ENCODE measurements at places on chromosomes 4 and X.
A peak's percentile ranks its signal among the peaks of the same experiment; 100 is the strongest.

- no peak for DNase-seq
These were observed 20.7 kb upstream of the CSN1S1 start for GRCh38 chr4:69910016-69910782.

DNA sequence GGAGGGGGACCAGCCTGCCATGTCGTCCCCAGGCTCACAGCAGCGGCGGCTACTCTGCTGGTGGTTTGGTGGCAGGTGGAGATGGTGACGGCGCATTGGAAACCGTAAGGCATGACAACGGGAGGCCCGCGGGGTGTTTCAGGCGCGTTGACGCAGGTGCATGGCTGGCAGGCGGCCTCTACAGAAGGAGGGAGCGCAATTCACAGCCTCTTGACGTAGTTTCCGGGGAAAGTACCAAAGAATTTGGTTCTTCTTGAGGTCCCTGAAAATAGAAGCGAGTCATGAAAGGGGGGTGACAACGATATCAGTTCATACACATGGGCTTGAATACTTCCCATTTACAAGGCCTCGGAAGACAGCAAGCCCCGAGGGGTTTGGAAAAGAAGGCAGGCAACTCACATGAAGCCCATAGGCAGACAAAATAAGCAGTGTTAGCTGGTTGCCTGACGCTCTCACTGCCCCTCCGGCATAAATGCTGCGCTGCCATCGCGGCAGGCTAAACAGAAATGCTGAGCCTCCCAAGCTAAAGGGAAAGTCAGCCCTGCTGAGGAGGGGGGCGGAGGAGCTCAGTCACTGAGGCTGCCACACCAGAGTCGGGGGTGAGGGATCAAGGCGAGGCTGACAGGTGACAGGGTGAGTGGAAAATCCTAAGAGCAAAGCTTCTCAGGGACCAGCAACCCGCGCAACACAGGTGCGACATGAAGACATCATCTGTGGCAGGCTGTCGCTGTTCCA lies 52.3 kb upstream of the PDLIM3 start:
- peak; percentile 26 for DNase-seq

- no peak for DNase-seq
These were observed 12.9 kb downstream of the PCDH18 start for GRCh38 chr4:137519406-137519805.

- DNase-seq, result no peak
These were observed 45.4 kb upstream of the PAQR3 start for GRCh38 chr4:78984593-78984992.

- peak; percentile 2 for DNase-seq
These were observed 784 bp downstream of the MAP7D3 start for GRCh38 chrX:136250191-136251040.

DNA sequence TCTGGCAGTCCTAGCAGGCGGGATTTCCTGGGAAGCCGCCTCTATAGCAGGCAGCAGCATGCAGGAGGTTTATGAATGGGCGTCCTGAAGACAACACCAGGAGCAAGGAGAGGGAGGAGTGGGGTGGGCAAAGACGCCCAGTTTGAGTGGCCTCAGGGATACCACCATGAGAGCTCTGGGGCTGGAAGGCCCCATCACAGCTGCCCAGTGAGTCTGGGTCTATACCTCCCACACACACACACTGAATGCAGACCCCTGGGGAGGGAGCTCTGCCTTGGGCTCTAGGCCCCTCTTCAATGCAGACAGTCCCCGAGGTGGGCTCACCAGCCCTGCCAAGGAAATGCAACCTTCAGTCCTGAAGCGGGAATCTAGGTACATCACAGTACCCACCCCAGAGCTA lies 98.6 kb downstream of the AFAP1 start:
- no peak for DNase-seq

DNA sequence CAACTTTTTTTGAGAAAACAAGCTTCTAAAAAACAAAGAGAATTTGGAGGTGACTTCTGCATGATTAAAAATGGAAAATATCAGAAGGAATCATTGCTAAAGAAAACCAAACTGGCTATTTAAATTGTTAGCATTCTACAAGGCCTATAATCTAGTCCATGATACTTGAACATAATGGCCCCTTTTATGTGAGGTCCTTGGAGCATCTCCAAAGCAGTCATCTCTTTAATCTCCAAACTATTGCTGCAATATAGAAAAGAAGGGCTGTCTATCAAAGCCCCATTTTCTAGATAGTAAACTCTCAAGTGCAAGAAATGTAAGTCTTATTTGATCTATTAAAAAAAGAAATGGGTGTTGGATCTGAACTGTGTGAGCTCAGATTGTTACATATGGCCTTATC lies 615.1 kb downstream of the CENPC start:
- no peak for DNase-seq

GRCh38 chrX:2676794-2677675 lies 14.1 kb upstream of the CD99 start:
- no peak for DNase-seq

DNA sequence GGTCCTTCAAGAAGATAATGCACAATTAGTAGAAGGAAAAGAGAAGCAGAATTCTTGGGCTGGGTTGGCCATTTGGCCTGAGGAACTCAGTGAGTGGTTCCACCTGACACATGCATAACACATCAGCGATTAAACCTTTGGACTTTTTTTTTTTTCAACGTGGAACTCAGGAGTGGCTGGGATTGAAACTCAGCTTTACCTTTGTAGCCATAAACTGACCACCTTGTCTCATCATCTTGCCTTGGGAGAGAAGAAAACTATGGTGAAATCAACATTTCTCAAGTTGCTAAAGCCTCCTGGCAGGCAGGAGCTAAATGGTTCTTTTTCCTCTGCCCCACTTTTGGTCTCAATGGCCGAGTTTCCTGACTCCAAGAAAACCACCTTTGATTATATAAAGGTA lies 16.3 kb downstream of the PTTG2 start:
- no peak for DNase-seq

DNA sequence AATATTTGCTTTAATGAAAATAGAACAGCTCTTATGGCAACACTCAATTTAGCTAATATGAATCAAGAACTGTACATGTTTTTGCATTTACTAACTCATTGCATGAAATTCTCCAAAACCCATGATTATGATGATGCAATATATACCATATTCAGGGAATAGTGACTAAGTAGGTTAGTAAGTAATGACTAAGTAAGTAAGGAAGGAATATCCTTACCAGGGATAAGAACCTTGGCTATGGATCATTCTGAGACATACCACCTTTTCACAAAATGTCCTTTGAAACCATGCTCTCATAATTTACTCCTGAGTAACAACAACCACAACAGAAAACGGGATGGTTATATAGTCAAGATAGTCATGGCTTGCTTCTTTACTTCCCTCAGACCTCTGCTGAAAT lies 1513.0 kb downstream of the STIM2 start:
- no peak for DNase-seq

GRCh38 chrX:17443556-17443955 lies 68.6 kb downstream of the NHS start:
- no peak for DNase-seq

DNA sequence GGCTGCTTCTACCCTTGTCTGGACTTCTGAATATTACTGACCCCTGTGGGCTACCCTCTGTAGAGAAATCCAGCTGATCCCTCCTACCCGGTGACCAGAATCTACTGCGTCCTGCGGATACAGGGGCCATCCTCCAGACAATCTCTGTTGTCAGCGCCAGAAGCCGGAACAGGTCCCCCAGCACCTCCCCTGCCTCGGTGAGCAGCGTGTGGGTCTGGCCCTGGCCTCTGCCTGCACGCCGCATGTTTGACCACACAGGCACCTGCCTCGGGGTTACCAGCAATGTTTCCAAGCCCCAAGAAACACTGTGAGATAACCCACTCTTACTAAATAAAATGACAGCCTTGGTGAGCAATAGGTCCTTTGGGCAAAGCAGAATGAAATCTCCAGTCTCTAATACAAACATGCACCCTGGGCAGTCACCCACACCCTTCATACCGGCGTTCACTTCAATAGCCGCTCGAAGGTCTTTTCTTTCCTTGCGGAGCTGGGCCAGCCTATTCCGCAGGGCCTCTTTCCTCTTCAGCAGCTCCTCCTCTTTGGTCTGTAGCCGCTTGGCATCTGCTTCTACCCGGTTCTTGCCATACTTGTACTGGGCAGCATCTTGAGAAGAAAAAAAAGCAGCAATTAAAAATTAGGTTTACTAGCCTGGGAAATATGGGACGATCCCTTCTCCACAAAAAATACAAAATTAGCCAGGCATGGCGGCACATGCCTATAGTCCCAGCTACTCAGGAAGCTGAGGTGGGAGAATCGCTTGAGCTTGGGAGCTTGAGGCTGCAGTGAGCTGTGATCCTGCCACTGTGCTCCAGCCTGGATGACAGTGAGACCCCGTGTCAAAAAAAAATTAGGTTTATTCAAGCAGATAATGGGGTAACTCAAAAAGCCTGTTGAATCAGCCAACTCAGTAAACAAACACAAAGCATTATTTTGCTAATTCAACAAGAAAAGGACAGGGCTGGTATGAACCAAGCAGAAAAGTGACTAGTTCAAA lies 165.1 kb downstream of the AFAP1 start:
- no peak for DNase-seq

DNA sequence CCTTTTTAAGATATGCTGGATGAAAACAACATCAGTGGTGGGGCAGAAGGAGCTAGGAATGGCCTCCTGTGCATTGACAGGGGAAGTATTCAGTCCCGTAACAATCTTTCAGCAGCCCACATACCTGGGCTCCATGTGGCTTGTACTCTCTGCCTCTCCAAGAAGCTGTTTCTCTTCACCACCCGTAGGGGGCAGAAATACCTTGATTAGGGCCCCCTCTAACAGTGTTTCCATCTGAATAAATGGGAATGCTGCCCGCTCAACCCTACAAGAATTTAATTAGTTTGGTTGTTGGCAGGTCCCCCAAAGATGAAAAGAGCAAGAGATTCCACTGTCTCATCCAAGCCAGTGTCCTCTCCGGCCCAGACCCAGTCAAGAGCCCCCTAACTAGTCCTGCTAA lies 155.2 kb downstream of the SMIM20 start:
- no peak for DNase-seq

- DNase-seq, result no peak
These were observed 53.0 kb upstream of the SHISA3 start for GRCh38 chr4:42344309-42344708.

GRCh38 chr4:59175617-59176016 lies 2024.5 kb upstream of the ADGRL3 start:
- no peak for DNase-seq

- no peak for DNase-seq
These were observed 68.3 kb downstream of the SLIT2 start for GRCh38 chr4:20319825-20320612.

DNA sequence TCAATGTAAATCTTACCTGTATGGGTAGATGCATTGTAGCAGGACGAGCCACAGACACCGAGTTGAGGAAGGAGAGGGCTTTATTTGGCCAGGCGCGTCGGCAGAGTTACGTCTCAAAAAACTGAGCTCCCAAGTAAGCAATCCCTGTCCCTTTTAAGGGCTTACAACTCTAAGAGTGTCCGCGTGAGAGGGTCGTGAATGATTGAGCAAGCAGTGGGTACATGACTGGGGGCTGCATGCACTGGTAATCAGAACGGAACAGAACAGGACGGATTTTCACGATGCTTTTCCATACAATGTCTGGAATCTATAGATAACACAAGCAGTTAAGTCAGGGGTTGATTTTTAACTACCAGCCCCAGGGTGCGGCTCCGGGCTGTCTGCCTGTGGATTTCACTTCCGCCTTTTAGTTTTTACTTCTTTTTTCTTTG lies 524.9 kb upstream of the HTR2C start:
- DNase-seq, result no peak

DNA sequence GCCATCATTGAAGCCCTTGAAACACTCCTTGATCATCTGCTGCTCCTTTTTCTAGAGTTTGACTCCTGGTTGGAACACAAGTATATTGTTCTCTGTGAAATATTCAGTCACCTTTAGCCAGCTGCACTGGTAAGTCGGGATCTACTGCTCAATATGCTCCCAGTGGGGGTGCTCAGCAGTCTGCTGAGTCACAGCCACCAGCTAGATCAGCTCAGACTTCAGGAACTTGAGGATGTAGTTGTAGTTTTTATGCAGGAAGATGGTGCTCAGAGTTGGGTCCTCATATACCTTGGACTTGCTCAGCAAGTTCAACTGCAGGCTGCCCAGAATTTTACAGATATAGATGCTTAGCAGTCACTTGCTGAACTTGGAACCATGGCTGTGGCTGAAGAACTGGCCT lies 202.5 kb upstream of the RPL34 start:
- DNase-seq, result no peak

DNA sequence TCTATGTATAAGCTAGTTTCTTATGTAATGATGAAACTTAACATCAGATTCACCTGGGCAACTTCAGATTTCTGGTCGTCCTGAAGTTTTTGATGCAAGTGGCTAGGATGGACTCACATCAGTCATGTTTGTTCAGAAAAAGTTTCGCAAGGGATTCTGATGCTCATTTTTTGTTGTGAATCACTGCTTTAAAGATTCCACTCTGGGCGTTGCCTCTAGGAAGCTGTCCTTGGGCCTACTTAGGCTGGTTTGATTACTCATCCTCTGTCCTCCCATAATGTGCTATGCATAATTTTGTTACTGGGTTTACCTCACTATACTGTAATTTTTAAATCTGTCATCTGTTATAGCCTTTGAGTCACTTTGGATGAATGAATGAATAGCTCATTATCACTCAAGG lies 30.8 kb downstream of the HERC3 start:
- DNase-seq, result no peak

DNA sequence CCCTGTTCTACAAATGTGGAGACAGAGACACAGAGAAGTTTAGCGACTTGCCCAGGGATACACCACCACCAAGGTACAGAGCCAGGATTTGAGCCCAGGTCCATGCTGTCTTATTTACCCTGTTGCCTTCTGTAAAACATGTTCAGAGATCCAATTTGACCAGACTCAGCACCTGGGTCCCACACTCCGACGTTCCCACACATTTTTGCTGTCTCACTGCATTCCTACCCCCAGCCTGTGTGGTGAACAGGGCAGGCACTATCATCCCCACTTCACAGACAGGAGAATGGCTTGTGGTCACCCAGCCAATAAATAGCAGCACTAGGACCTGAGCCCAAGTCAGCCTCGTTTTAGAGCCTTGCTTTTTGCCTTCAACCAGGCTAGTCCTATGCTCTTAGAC lies 102.8 kb downstream of the PJA1 start:
- DNase-seq, result no peak

GRCh38 chr4:2183394-2183793 lies 58.5 kb downstream of the HAUS3 start:
- no peak for DNase-seq

GRCh38 chr4:128802680-128803628 lies 6.5 kb upstream of the JADE1 start:
- DNase-seq, result no peak

DNA sequence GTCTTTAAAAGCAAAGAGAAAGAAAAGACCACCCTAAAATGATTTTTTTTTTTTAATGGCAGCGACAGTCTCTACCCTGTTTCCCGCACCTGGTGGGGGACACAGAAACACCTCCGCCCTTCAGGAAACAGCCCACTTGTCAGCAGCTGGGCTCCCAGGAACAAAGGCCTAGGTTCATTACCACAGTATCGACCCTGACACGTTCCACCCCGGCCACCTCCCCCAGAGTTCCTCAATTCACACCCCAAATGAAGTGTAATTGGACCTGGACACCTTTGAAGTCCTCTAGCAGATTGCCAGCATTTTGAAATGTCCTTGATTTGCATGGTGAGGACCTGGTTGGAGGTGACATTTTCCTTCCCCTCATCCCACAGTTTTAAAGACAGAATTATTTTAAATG lies 175.0 kb upstream of the BCOR start:
- DNase-seq, result no peak
